ENCODE measurements at places on chromosomes 6 and 20. TPM values are rescaled to one million over a fixed set of nuclear protein-coding genes. Genes with fewer than 3 reads are reported as not detected.

GRCh38 chr6:25329161-25329817, 50.1 kb downstream of the CARMIL1 start:
- H3K27me3 ChIP-seq, result no peaks in the 10 kb centered on the region
- no peak overlapping the region for H3K27ac ChIP-seq
- no peak for DNase-seq
- peaks cover 6% of the 10 kb centered on the region for H3K4me1 ChIP-seq
- H3K4me3 ChIP-seq, result no peak overlapping the region
- H3K36me3 ChIP-seq, result no peaks in the 10 kb centered on the region

DNA sequence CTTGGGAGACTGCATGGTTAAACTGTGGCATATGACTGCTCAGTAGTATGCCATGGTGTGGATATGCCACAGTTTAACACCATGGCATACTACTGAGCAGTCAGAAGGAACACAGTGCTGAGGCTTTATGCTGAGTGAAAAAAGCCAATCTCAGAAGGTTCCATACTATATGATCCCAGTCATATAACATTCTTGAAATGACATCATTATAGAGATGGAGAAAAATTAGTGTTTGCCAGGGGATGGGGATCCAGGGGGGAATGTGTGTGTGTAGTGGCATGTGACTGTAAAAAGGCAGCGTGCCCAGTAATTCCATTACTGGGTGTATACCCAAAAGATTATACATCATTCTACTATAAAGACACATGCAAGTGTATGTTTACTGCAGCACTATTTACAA, 85.8 kb downstream of the FOXF2 start:
- H3K4me1 ChIP-seq, result no peaks in the 10 kb centered on the region
- H3K36me3 ChIP-seq, result no peaks in the 10 kb centered on the region
- H3K27me3 ChIP-seq, result no peaks in the 10 kb centered on the region
- no peak overlapping the region for H3K4me3 ChIP-seq
- H3K27ac ChIP-seq, result no peak overlapping the region

DNA sequence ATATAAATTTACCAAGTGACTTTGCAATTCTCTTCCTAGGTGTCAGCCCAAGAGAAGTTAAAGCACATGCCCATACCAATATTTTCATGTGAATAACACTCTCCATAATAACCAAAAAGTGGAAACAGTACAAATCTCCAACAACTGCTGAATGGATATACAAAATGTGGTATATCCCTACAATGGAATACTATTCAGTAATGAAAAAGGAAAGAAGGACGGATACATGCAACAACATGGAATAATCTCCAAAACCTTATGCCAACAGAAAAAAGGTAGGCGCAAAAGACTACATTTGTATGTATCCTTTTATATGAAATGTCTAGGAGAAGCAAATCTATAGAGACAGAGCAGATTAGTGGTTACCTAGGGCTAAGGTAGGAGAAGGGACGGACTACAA, 487.7 kb upstream of the ID4 start:
- no peaks in the 10 kb centered on the region for H3K4me1 ChIP-seq
- no peaks in the 10 kb centered on the region for H3K36me3 ChIP-seq
- no peak overlapping the region for H3K27ac ChIP-seq
- H3K27me3 ChIP-seq, result no peaks in the 10 kb centered on the region
- H3K4me3 ChIP-seq, result no peak overlapping the region

GRCh38 chr6:105292689-105293339, 110.1 kb downstream of the PREP start:
- H3K4me3 ChIP-seq, result no peak overlapping the region
- no peaks in the 10 kb centered on the region for H3K4me1 ChIP-seq
- no peaks in the 10 kb centered on the region for H3K27me3 ChIP-seq

DNA sequence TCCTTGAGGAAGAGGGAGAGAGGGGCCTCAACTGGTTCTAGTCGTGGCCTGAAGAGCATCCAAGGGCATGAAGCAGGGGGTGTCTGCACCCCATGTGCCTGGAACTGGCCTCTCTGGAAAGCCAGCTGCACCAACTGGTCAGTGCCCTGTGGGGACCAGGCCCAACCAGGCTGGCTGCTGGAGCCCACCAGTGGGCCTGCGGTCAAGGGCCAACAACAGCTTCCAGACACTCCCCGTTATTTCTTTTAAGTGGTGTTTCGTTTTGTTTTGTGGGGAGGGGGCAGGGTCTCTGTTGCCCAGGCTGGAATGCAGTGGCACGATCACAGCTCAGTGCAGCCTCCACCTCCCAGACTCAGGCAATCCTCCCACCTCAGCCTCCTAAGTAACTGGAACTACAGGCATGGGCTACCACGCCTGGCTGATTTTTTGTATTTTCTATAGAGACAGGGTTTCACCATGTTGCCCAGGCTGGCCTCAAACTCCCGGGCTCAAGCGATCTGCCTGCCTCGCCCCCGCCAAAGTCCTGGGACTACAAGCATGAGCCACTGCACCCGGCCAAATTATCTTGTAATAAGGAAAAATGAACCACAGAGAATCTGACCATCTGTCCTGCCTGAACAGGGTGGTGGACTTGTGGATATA, 11.9 kb upstream of the C20orf144 start:
- H3K4me1 ChIP-seq, result peaks cover 9% of the 10 kb centered on the region
- no peak for DNase-seq
- no peaks in the 10 kb centered on the region for H3K36me3 ChIP-seq
- no peaks in the 10 kb centered on the region for H3K27me3 ChIP-seq

Gene HLA-DOB
- total RNA-seq, result 0.77 TPM

DNA sequence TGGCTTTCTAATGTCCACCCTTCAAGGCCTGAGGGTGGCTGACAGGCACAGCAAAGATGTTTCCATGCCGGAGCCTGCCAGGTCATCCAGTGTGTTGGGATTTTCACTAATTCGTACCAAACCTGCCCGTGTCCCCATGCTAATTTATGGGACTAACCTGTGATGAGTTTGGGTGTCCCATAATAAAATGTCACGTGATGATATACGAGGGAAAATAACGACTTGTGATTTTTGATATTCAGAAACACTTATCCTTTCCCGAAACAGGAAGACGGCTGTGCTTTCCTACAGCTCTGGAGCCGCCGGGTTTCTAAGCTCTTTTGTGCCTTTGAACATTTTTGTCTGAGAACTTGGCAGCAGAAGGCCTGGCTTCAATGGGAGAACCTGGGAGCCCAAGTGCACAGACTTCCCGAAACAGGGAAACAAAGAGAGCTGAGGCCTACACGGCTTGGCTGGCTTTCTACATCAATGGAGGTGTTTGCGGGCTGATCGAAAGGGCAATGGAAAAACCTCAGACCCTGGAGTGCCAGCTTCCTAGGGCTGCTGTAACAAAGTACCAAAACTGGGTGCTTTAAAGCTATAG, 171.9 kb upstream of the JARID2 start:
- no peak for DNase-seq
- H3K4me3 ChIP-seq, result no peak overlapping the region
- no peak overlapping the region for H3K27ac ChIP-seq
- peaks cover 3% of the 10 kb centered on the region for H3K4me1 ChIP-seq
- no peaks in the 10 kb centered on the region for H3K27me3 ChIP-seq
- no peaks in the 10 kb centered on the region for H3K36me3 ChIP-seq

Gene ANGPT4
- total RNA-seq, result not detected

DNA sequence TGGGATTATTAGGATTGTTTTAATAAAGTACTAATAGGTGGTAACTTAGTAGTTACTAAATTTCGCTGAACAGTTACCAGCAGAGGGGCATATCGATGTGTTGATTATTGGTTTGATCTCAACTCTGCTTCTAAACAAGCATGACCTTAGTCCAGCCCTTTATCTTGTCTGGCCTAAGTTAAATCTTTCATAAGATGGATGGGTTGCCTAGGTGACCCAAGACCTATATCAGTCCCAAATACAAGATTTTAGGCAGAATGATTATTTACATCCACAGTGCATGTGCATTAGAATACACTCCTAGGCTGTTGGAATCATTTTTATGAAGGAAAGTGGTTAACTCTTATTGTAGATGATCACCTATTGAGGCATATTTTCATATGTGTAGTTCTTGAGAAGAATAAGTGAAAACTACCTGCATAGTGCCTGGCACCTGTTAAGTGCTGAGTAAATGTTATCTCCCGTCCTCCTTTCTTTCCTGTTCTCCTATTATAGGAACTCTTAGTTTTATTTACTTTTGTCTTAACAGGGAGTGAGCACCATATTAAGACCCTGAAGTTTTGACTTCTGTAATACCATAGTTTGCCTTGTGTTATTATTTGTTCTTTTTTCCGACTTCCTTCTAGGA, 1.1 kb downstream of the HSF2 start:
- no peak overlapping the region for H3K27ac ChIP-seq
- H3K4me3 ChIP-seq, result peak overlapping the region; percentile 89
- no peak for DNase-seq
- H3K27me3 ChIP-seq, result no peaks in the 10 kb centered on the region
- H3K4me1 ChIP-seq, result peaks cover 46% of the 10 kb centered on the region

- no peaks in the 10 kb centered on the region for H3K36me3 ChIP-seq
- peaks cover 3% of the 10 kb centered on the region for H3K27me3 ChIP-seq
- H3K27ac ChIP-seq, result no peak overlapping the region
- no peaks in the 10 kb centered on the region for H3K4me1 ChIP-seq
- no peak for DNase-seq
Observed at GRCh38 chr6:71134929-71135642, 153.5 kb upstream of the OGFRL1 start.

Gene MYL9
- total RNA-seq, result not detected

DNA sequence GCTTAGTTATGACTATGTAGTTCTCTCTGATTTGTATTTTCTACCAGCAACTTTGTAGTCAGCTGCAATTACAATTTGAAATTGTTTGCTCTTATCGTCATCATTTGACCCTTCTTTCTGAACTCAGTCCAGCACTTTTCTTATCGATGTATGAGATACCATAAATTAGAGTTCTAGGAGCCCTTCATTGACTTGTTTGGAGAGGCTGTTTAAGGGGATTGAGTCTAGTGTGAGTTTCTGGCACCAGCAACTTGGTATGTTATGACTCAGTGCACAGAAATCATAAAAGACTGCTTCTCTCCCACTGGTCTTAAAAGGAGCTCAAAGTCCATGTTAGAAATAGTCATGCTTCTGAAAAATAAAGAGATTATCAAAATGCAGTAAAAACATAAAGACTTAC, 190.3 kb downstream of the TENT5A start:
- no peaks in the 10 kb centered on the region for H3K36me3 ChIP-seq
- DNase-seq, result no peak
- H3K27me3 ChIP-seq, result no peaks in the 10 kb centered on the region
- no peak overlapping the region for H3K4me3 ChIP-seq
- no peak overlapping the region for H3K27ac ChIP-seq

- no peak overlapping the region for H3K27ac ChIP-seq
- no peaks in the 10 kb centered on the region for H3K4me1 ChIP-seq
- peaks cover 3% of the 10 kb centered on the region for H3K27me3 ChIP-seq
- no peak for DNase-seq
Observed at GRCh38 chr6:52103623-52104022, 16.2 kb upstream of the PKHD1 start.

DNA sequence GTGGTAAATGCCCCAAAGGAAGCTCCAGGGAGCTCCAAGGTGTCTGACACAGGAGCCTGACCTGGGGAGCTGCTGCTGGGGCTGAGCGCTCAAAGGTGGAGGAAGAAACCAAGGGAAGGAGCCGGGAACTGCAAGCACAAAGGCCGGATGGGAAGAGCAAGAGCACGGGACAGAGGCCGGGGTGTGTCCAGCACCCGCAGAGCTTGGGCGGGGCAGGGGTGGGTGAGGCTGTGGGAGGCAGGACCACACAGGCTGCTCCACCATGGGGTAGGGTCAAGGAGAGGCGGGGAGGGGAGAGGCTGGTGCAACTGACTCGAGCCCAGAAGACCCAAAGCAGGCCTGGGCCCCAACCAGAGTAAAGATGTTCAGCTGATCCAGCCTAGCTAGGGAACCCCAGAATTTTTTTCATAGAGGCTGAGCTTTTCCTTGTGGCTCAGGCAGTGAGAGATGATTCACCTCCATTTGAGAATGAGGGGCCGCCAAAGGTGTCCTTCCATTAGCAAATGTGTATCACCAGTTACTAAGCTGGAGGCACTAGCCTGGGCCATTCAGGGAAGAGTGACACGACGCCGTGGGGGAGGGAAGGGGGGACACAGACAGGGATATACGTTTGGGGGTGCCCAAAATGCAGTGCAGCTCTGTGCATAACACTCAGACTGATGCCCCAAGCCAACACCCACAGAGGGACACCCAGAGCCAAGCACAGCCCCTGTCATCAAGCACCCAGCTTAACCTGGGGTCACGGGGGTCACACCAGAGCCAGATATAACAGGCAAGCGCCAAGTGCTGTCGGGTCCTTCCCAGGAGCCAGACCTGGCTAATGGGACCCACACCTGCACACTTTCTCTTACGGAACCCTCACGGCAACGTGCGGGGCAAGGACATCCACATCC, 21.3 kb upstream of the TLDC2 start:
- H3K4me1 ChIP-seq, result peaks cover 17% of the 10 kb centered on the region
- H3K27ac ChIP-seq, result no peak overlapping the region
- H3K4me3 ChIP-seq, result no peak overlapping the region
- H3K36me3 ChIP-seq, result no peaks in the 10 kb centered on the region
- no peaks in the 10 kb centered on the region for H3K27me3 ChIP-seq

Gene ACOT8
- 27.3 TPM for total RNA-seq

DNA sequence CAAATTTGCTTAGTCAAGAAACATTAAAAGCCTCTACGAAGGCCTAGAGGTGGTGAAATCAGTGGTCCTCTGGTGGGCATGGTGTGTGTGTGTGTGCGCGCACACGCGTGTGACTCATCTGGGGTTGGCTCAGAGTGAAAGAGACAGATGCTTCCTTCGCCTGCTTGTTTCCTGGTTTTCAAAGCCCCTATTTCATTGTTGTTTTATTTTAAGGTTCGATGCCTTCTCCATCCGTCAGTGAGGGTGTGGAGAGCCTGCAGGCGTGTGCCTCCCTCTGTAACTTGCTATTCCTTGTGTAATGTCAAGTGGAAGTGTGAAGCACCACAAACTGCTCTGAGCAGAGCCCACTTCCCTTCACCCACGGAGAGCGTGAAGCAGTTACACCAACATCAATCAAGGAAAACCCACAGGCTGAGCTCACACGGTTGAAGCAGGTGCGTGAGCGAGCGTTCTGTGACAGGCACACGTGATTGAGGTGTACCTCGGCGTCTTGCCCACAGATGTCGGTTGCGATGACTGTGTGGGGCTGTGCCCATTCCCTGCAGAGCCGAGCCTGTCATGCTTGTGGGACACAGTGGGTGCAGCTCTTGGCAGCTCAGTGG, 233.9 kb downstream of the PRL start:
- DNase-seq, result no peak
- H3K4me3 ChIP-seq, result no peak overlapping the region
- H3K36me3 ChIP-seq, result no peaks in the 10 kb centered on the region
- H3K27me3 ChIP-seq, result no peaks in the 10 kb centered on the region
- no peaks in the 10 kb centered on the region for H3K4me1 ChIP-seq

DNA sequence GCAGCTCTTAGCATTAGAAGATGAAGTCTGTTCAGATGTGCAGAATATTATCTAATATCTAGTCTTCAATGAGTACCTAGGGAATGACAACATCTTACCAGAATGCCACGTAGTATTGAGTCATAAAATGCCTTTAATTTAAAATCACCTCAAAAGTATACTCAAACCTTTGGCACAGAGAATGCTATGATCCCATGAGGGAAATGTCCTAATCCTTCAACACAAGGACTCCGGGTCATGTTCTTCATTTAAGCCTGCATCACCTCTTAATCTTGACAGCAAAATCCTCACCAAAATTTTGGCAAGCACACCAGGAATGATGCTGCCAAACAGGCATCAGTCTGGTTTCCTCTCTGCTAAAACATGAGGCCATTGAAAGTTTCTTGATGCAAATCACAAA, 23.6 kb upstream of the MARCKS start:
- no peak overlapping the region for H3K27ac ChIP-seq
- no peaks in the 10 kb centered on the region for H3K36me3 ChIP-seq
- DNase-seq, result no peak
- no peaks in the 10 kb centered on the region for H3K27me3 ChIP-seq

Measured in CD8-positive, alpha-beta memory T cell (primary cell).